ENCODE measurements at places on chromosomes 4 and X.

- DNase-seq = no peak
These were observed 425.0 kb upstream of the ATOH1 start for GRCh38 chr4:93403571-93403970.

GRCh38 chr4:1821679-1822567 lies 28.8 kb downstream of the FGFR3 start:
- no peak for DNase-seq

DNA sequence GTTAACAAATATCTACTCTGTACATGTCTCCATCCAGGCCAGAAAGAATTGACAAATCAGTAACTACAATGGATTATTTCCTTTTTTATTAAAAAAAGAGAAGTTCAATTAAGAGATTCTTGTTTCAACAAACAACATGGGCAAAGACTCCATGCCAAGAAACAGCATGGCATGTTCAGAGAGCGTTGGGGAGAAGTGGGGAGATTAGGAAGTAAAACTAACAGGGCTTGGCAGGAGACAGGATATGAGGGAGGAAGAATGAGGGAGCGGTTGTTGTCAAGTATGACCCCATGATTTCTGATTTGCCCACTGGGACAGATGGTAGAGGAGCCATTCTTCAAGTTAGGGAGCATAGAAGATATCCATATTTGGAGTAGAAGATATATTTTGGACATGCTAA lies 128.4 kb downstream of the RNF150 start:
- no peak for DNase-seq

DNA sequence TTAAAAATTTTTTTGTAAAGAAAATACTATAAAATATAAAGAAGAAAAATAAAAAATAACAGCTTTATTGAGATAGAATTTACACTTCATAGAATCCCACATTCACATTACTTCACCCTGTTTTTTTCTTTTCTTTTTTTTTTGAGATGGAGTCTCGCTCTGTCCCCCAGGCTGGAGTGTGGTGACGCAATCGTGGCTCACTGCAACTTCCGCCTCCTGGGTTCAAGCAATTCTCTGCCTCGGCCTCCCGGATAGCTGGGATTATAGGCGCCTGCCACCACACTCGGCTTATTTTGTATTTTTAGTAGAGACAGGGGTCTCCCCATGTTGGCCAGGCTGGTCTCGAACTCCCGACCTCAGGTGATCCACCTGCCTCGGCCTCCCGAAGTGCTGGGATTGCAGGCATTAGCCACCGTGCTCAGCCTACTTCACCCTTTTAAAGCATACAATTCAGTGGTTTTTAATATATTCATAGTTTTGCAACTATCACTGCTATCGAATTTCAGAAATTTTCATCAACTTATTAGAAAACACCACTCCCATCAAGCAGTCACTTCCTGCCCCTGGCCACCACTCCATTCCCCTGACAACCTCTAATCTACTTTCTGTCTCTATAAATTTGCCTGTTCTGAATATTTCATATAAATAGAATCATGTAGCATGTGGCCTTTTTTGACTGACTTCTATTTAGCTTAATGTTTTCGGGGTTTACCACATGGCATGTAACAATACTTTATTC lies 48.7 kb downstream of the TMEM131L start:
- no peak for DNase-seq

GRCh38 chrX:136710325-136710951 lies 62.5 kb downstream of the CD40LG start:
- no peak for DNase-seq

DNA sequence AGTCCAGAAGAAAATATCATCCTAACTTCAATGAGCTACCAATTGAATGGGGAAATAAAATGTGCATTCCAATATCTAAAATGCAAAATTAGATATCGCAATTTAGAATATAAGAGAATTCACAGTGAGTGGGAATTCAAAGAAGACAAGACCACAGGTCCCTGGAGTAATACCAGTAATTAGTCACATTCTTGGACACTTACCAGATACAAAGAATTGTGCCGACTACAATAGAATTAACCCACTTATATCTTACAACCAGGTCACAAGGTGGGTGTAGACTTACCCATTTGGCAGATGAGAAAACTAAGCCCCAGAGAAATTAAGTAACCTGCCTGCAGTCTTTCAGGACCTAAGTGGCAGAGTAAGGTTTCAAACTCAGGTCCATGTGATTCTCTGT lies 84.3 kb upstream of the C1QTNF7 start:
- DNase-seq = no peak

GRCh38 chrX:106955004-106955772 lies 35.0 kb downstream of the CLDN2 start:
- no peak for DNase-seq

GRCh38 chr4:37549041-37549440 lies 137.1 kb downstream of the RELL1 start:
- DNase-seq = no peak

GRCh38 chr4:95599777-95600400 lies 51.1 kb upstream of the UNC5C start:
- no peak for DNase-seq

DNA sequence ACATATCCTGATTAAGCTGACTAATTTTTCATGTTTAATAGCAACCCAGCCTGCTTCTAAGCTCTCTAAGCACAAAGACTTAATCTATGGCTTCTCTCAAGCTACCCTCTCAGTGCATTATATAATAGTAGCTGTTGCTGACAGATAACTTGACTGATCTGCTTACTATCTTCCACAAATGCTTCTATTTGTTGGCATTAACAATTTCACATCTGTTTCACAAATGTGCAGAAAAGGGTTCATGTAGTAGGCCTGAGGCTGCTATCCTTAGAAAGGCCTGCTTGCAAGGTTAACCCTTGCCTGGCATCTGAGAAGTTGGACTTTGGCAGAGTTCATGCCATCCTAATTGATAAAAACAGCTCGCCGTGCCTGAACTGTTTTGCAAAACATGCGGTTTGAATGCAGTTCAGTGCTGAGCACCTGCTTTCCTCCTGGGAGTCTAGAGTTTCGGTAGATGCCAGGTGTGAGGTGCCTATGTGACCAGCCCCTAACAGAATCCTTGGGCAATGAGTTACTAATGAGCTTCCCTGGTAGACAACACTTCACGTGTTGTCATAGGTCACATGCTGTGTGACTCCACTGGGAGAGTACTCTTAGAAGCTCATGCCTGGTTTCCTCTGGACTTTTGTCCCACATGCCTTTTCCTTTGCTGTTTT lies 68.4 kb downstream of the NSG1 start:
- no peak for DNase-seq

DNA sequence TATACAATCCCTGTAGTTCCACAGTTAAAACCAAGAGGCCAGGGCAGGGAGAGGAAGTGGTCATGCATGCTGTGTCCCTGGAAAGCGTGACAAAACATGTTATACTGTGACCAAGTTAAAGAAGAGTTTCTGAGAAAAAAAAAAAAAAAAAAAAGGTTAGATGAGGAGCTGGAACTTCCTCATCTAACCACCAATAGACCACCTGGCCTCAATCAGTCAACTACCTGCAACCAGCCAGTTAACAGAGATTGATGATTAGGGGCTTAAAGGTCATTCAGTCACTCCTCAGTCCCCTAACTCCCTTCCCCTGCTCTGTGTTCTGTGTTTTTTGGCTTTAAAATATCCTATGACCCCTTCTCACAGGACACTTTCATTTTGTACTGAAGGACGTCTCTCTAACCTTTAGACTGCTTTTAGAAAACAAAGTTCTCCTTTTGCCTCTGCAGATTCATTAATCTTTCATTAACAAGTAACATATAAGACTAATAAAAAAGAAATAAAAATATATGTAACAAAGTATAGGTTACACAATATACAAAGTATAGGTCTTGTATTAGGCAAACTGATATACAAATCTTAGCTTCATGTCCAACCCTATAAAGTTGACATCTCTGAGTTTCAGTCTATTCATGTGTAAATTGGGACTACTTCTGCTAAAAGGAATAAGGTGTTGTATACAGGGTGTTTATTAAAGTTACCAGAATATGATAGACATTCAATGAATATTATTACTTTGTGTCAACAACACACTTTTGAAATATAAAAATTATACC lies 179.1 kb upstream of the NDST4 start:
- DNase-seq = no peak

DNA sequence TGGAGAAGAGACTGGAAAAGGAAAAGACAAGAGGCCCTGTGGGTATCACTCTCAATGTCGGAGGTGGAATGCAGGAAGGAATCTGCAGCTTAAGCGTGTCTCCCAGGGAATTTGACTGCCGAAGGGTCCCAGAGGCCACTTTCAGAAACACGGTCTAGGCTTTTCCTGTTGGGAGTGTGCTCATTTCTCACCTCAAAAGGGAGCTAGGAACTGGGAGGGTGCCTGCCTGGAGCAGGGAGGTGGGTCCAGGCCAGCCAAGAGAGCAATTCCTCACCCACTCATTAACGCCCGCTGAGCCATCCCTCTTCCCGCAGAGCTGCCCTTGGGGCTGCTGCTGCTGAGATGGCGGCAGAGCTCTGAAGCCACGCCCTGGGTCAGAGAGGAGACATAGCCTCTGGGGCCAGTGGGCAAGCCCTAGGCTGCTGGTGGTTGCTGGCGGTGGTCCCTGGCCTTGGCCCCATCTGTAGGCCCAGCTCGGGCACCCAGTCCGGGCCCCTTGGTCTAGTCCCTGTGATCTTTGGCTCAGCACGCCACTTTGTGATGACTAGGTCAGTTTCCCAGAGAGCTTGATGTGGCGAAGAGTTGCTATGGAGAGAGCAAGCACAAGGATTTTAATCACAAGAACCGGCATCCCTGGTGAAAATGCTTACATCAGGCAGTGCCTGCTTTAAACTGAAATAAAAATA lies 4.1 kb downstream of the ZNF185 start:
- DNase-seq = no peak

GRCh38 chrX:34275699-34276098 lies 143.6 kb upstream of the FAM47A start:
- no peak for DNase-seq

GRCh38 chr4:152255437-152255836 lies 280.5 kb downstream of the FBXW7 start:
- DNase-seq = no peak

GRCh38 chr4:78312989-78313753 lies 238.4 kb upstream of the ANXA3 start:
- no peak for DNase-seq

- no peak for DNase-seq
These were observed 136.1 kb upstream of the WDFY3 start for GRCh38 chr4:85102606-85103005.
